ENCODE measurements at places on chromosomes 6 and 20.

- no peak for DNase-seq
Observed at GRCh38 chr6:35775031-35775430, 1.4 kb upstream of the CLPSL2 start.

- DNase-seq: peak; percentile 16
Observed at GRCh38 chr6:40671694-40672050, 84.5 kb upstream of the LRFN2 start.

DNA sequence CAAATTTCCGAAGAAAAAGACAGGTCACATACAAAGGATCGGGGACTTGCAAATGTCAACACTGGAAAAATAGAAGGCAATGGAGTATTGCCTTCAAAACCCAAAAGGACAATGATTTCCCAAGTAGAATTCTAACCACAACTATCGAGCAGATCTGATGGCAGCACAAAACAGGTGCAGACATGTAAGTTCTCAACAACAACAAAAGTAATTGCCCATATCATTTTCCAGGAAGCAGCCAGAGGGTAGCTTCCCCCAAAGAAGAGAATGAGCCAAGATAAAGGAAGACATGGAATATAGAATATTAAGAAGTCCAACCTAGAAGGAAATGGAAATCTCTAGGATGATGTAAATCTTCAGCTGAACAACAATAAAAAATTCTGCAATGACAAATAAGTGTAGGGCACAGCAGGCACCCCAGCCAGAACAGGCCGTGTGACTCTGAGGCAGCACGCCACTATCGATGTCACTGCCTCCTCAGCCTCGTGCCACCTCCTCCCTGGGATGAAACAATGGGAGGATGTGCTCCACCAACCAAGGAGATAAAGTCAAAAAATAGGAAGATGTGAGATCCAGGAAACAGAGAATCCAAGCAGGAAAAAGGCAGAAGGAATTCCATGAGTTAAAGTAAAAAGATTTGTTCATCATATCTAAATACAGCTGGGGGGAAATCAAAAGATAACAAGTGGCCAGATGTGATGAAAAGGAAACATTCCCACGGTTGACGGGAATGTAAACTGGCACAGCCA, 34.1 kb downstream of the SERPINB1 start:
- no peak for DNase-seq

GRCh38 chr20:41139227-41140093, 2.1 kb downstream of the PLCG1 start:
- no peak for DNase-seq

DNA sequence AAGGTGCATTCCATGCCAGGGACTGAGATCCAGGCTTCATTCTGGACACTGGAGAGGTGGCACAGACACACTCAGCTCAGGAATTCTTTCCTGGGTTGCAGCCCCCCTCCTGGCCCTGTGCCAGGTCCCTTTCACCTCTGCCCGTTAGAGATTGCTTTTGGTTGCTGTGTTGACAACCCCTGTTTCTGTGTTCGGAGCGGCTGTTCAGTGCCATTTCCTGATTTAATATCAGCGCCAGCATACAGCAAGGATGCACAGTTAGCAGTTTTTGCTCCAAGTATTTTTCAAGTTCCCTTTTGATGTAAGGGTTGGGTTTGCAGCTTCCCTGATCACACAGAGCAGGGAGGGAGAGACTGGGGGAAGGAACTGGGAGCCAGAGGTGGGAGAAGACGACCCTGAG, 8.5 kb upstream of the MAFB start:
- DNase-seq: no peak
